ENCODE measurements at places on chromosomes 16 and 17.

GRCh38 chr16:15682105-15682570 lies 32.1 kb downstream of the NDE1 start:
- DNase-seq = no peak

DNA sequence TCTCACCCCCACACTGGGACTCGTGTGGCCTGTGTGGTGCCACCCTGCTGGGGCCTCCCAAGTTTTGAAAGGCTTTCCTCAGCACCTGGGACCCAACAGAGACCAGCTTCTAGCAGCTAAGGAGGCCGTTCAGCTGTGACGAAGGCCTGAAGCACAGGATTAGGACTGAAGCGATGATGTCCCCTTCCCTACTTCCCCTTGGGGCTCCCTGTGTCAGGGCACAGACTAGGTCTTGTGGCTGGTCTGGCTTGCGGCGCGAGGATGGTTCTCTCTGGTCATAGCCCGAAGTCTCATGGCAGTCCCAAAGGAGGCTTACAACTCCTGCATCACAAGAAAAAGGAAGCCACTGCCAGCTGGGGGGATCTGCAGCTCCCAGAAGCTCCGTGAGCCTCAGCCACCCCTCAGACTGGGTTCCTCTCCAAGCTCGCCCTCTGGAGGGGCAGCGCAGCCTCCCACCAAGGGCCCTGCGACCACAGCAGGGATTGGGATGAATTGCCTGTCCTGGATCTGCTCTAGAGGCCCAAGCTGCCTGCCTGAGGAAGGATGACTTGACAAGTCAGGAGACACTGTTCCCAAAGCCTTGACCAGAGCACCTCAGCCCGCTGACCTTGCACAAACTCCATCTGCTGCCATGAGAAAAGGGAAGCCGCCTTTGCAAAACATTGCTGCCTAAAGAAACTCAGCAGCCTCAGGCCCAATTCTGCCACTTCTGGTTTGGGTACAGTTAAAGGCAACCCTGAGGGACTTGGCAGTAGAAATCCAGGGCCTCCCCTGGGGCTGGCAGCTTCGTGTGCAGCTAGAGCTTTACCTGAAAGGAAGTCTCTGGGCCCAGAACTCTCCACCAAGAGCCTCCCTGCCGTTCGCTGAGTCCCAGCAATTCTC lies 27.4 kb downstream of the STH start:
- DNase-seq = no peak

DNA sequence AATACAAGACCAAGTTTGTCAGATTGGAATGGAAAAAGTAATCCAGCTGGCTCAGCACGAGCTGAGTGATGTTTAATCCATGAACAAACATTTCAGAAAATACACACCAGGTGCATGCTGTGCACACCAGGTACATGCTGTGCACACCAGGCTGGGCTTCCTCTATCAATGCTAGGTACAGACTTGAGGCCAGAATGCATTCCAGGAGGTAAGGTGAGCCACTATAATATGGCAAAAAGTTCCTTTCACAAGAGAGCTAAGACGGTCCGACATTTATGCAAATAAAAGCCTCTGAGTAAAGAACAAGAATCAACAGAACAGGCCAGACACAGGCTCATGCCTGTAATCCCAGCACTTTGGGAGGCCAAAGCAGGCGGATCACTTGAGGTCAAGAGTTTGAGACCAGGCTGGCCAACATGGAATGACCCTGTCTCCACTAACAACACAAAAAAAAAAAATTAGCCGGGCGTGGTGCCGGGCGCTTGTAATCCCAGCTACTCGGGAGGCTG lies 128.2 kb downstream of the ZNF778 start:
- no peak for DNase-seq

- DNase-seq = no peak
Observed at GRCh38 chr17:55446581-55447205, 25.1 kb upstream of the MMD start.

DNA sequence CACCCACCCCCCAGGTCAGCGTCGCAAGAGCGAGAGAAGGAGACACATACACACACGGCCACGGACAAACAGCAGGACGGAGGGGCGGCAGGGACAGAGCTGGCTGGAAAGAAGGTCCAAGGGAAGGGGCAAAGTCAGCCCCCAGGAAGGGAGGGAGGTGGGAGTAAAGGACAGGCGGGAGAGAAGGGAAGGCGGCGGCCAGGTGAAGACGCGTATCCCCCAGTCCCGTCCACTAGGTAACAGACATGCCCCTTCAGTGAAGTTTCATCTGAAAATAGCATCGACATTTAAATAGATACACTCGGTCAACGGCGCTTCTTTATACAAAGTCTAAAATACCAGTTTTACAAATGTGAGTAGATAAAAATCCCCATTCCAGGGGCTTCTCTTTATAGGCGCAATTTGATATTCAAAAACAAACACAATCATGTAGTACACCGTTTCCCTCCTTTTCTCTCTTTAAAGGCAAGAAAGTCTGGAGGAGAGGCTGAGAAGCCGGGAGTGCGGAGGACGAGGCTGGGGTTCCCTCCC lies 4.5 kb downstream of the CBX8 start:
- DNase-seq = no peak

GRCh38 chr17:77404812-77405581 lies 264.2 kb downstream of the SEC14L1 start:
- peak; percentile 57 for DNase-seq

Data from left ventricle myocardium inferior (tissue), 1 donor.